ENCODE measurements at places on chromosomes 2 and 18. TPM values are rescaled to one million over a fixed set of nuclear protein-coding genes. Genes with fewer than 3 reads are reported as not detected.

The MGAT4A gene
- total RNA-seq, result 63.8 TPM

The CLEC4F gene
- 1.2 TPM for total RNA-seq

The CNTNAP5 gene
- 1.5 TPM for total RNA-seq

The GALNT13 gene
- 13.6 TPM for total RNA-seq

The EPB41L3 gene
- 43.0 TPM for total RNA-seq

The C18orf54 gene
- 3.1 TPM for total RNA-seq

The ALS2 gene
- 16.5 TPM for total RNA-seq

The MC5R gene
- not detected for total RNA-seq

The CNNM3 gene
- 18.9 TPM for total RNA-seq

The THUMPD2 gene
- 24.6 TPM for total RNA-seq

The TEX44 gene
- total RNA-seq, result not detected

The SERPINB7 gene
- total RNA-seq, result not detected

The CCDC68 gene
- total RNA-seq, result 16.5 TPM

The CRACDL gene
- total RNA-seq, result 25.5 TPM

The CHRNA1 gene
- total RNA-seq, result 0.34 TPM

The ASTL gene
- total RNA-seq, result not detected

The HS6ST1 gene
- total RNA-seq, result 56.0 TPM

The ATOH8 gene
- total RNA-seq, result 21.8 TPM

The ANKRD62 gene
- not detected for total RNA-seq

The LRP2 gene
- 0.13 TPM for total RNA-seq

The RRM2 gene
- total RNA-seq, result 2.2 TPM

The FAM168B gene
- 70.9 TPM for total RNA-seq
